ENCODE measurements at places on chromosomes 4 and X.

GRCh38 chr4:8664976-8665375, 72.4 kb downstream of the CPZ start:
- DNase-seq, result no peak

- DNase-seq, result no peak
These were observed 46.5 kb downstream of the RAI2 start for GRCh38 chrX:17814557-17814956.

DNA sequence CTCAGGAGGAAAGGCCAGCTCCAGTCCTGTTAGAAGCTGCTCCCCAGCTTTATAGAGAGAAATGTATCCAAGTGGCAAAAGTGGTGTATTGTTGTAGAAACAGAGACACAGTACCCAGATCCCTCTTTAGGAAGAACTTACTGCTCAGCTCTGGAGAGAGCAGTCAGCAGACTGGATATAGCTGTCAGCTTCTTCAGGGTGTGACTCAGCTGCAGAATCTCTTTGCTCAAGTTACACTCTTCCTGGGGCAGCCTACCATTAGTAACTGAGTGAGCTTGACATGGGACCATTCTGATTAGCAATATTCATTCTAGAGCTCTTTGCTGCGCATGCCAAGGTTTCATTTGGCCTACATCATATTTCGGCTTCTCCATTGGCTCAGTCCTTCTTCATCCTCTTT, 40.5 kb downstream of the ATP1B4 start:
- no peak for DNase-seq

DNA sequence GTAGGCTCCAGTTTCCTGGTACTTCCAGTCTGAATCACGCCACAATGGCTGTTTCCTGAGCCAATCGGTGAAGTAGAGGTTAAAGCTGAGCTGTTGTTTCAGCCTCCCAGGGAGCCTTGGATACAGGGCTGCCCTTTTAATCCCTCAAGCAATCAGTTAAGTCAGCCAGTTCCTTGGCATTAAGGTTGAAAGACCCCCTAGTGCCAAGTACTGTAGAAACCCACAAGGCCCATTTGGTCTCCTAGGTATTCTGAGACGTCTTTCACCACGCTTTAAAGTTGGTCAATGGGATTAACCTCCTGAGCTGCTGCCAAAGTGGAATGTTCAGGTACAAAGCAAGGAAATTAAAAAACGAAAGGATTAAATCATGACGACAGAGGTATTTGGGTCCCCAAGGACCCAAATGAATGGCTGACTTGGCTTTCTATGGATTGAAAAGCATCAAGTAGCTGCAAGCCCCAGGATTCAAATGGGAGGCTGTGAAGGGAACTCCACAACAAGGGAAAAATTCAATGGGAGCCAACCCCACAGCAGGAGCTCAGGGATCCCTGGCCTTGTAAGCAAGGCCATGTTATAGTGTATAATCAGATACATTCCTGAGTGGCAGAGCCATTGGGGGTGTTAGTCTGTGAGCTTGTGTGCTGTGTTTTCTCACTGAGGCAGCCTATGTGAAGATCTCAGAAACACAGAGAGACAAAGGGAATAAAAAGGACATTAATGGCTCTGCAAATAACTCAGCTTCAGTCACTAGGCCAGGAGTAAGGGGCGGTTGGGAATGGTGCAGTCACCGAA, 86.0 kb downstream of the ATG4A start:
- no peak for DNase-seq

GRCh38 chrX:67917421-67918010, 373.7 kb downstream of the AR start:
- DNase-seq, result no peak

DNA sequence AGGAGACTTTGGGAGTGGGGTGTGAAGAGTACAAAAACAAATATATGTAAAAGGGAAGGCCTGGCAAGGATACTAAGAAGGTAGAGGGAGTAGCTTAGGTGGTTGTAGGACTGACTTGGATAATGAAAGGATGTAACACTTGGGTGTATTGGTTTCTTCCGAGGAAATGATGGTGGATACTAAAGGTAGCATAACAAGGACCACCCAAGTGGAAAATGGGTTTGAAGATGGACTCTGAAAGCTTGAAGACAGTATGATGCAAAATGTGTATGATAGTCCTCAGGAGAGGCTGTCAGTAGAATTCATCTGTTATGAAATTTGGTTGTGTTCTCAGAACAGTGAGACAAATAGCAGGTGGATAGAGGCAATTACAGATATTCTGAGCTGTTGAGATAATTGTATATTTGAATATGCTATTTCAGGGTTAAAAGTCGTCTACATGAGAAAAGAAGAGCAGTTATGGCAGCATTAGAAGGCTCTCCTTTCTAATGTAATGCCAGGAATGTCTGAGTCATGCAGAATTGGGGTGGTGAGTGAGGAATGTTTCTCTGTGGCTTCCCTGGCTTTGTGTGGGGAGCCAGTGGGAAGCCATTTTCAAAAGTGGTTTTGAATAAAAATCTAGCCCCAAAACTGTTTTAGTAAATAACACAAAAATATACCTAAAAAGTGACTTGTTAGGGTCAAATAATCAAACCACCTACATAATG, 75.6 kb downstream of the FHIP1A start:
- no peak for DNase-seq

GRCh38 chr4:119026662-119027444, 108.8 kb upstream of the MYOZ2 start:
- DNase-seq, result no peak

DNA sequence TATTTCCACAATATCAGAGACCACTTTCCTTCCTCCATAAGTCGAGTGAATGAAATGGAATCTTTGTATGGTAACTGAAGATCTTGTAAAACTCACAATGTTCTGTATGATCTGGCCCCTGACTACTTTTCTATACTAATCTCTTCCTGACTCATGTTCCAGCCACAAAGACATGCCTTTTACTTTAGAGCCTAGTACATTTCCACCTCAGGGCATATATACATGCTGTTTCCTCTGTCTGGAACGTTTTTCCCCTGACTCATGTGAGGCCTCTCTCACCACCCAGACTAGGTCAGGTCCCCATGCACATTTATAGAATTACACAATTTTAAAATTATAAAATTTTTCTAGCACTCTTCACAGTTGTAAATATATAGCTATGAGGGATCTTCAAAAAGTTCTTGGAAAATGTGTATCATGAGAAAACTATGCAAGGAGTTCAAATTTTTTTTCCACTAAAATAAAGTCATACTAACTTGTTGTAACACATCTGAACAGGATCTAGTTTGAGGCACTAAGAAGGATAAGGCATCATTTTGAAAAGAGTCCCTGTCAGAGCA, 208.8 kb downstream of the SH2D1A start:
- DNase-seq, result no peak

DNA sequence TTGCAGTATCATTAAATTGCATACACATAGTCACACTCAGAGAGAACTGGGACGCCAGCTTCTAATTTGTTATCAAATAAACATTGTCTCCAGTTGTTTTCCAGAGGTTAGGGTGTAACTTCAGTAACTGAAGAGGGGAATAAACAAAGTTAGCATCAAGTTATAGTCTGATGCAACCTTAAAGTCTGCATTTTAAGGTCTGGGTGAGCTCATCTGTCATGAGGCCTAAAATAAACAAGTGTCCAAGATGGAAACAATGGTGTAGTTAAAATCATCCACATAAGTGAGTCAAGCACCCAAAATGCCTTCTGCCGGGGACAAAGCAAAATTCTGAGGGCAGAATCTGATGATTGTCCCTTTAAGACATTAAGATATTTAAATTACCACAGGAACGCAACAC, 70.3 kb upstream of the EMCN start:
- no peak for DNase-seq

DNA sequence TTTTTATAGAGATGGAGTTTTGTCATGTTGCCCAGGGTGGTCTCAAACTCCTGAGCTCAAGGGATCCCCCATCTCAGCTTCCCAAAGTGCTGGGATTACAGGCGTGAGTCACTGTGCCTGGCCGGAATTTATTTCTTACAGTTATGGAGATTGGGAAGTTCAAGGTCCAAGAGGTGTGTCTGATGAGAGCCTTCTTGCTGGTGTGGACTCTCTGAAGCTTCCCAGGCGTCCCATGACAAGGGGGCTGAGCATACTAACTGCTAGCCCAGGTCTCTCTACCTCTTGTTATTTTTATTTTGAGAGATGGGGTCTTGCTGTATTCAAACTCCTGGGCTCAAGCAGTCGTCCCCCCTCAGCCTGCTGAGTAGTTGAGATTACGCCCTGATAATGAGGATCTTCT, 2.9 kb upstream of the NSD2 start:
- DNase-seq, result no peak
